ENCODE measurements at places on chromosomes 11 and 22.
A peak's percentile ranks its signal among the peaks of the same experiment; 100 is the strongest.

DNA sequence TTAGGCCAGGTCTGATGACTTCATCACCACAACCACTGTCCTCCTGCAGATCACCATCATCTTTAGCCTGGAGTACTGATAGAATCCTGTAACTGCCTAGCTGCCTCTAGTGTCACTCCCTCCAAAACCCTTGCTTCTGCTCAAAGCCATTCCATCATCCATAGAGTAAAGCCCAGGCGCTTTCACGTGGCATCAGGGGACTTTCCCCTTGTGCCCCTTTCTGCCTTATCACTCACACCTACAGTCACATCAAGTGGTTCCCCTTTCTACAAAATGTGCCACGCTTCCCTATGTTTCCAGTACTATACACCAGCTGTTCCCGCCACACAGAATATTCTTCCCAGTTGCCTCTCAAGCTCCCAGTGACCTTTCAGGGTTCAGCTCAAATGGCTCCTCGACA, 75.9 kb downstream of the MN1 start:
- no peak for DNase-seq

DNA sequence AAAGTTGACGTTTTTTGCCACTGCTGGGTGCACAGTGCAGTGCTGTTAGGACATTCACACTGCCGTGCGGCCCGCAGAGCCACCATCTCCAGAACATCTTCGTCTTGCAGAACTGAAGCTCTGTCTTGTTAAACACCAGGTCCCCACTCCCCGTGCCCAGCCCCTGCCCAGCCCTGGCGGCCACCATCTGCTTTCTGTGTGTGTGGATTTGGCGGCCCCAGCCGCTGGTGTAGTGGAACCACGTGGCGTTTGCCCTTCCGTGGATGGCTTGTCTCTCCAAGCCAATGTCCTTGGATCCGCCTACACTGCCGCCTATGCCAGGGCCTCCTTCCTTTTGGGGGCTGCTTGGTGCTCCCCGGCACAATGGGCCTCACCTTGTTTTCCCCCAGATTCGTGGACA, 8.2 kb upstream of the MUC5AC start:
- DNase-seq = no peak

- peak; percentile 15 for DNase-seq
Observed at GRCh38 chr22:42282943-42283277, 12.5 kb upstream of the TCF20 start.

DNA sequence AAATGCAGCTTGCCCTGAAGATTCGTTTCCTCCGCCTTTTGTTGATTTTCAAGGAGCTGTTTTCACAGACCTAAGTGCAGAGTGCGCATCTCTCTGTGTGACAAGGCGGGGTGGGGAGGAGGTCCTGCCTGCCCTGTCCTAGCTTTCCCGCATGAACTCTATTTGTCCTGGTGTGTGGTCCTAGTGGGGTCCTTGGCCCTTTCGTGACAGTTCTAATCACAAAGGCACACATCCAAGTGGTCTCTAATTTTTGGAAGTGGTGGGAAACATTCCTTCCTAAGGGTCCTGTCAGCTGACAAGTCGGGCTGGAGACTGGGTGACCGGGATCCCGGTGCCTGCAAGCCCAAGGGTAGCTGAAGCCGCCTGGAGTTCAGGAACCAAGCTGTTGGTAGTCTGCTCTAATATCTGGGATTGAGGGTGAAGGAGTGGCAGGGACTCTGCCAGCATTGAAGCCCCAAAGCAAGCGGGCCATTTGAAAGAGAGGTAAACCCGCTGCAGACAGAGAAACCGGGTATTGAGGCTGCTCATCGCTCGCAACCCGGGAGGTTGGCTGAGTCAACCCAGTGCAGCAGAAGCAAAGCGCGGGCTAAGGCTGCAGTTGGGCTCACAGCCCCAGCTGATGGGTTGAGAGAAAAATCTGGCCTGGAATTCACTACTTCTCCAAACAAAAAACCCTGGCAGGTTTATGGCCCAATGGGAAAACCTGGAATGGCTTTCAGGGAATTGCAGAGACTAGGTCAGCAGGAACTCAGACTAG, 28.1 kb upstream of the FBXO3 start:
- peak; percentile 80 for DNase-seq

DNA sequence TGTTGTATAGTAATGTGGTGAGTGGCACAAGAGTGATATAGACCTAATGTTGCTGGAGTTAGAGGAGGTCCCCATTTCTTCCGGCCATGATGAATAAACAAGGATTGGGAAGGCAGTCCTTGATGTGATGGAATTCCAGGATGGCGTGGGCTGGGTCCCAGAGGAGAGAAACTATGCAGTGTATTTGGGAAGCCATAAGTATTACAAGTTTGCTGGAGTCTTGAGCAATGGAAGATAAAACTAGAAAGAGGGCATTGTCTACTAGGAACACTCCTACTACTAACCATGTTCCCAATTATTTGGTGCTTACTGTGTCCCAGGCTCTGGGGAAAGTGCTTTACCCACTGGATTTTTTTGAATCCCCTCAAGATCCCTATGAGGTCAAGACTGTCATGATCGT, 20.0 kb downstream of the LDLRAD3 start:
- DNase-seq = no peak

DNA sequence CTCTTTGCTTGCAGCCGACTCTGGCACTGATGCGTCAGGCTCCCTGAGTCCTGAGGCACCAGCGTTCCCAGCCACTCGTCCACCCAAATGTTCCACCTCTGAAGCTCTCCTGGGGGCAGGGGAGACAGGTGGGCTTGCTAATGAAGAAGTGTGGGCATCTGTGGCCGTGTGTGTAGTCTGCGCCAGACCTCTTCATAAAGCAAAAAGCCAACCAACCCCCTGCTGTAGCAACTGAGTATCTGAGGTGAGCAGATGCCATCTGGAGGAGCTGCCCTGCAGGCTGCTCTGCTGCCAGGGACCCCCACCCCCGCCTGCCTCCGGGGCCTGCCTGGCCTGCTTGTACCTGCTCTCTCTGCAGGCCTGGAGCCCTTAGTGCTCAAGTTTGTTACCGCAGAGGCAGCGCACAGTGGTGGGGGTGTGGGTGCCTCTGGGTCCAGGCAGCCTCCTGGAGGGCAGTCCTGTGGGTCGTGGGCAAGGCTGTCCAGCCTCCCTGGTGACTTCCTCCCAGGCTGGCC, 272.5 kb downstream of the TBC1D22A start:
- no peak for DNase-seq

DNA sequence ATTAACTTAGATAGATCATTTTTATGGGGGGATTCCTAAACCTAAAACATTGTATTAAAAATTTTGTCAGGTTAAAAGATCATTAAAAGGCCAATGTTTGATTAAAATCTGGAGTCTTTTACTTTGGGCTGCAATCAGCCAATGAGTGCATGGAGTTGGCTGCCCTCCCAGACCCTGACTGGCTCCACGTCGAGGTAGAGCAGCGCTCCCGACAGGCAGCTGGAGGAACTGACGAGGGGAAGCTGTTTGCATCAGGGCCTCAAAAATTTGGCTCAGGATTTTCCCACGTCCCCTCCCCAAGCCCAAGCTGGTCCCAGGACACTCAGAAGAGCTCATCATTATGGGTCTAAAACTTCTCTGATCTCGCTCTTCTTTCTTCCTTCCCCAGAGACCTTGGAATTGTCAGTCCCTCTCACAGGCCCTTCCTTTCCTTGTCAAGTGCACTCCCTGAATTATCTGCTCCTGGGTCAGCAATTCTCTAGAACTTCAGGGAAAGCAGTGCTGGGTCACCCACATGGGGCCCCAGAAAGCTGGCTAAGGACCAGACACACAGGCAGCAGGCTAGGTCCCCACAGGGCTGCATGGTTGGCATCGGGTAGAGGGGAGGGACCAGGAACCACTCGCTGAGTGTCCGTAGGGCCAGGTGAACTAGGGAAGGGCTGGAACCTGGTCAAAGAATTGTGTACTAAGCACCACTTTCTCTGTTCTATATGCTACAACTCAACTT, 119.6 kb upstream of the IGLL5 start:
- no peak for DNase-seq

GRCh38 chr22:48097723-48098122, 1335.3 kb downstream of the TBC1D22A start:
- DNase-seq = no peak

GRCh38 chr11:113862435-113862834, 12.9 kb downstream of the USP28 start:
- no peak for DNase-seq

Data from right hindlimb (tissue), 1 donor.